ENCODE measurements at places on chromosomes 1 and 21.

DNA sequence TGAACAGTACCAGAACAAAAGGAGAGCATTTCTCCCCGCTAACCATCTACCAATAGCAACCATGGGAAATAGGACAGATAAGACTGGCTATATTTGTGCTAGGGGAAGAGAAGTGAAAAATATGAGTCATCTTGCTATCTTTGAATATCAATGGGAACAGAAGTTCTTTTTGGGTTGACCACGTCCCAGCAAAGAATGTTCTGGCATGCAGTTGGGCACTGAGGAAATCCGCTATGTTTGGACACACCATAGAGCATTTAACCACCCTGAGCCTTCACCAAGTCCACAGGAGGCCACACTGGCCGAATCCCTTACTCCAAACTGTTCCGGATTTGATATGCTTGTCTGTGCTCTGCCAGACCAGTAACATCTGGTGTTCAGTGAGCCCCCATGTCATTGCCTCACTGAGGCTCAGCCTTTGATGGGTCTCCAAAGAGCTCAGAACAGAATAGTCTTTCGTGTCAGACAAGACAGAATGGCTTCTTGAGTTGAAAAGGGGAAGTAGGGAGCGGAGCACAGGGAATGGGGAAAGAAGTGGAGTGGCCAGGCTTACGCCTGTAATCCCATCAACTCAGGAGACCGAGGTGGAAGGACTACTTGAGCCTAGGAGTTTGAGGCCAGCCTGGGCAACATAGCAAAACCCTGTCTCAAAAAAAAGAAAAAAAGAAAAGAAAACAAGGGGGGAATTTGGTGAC is 81.4 kb downstream of the SMYD2 start:
- DNase-seq, result no peak

DNA sequence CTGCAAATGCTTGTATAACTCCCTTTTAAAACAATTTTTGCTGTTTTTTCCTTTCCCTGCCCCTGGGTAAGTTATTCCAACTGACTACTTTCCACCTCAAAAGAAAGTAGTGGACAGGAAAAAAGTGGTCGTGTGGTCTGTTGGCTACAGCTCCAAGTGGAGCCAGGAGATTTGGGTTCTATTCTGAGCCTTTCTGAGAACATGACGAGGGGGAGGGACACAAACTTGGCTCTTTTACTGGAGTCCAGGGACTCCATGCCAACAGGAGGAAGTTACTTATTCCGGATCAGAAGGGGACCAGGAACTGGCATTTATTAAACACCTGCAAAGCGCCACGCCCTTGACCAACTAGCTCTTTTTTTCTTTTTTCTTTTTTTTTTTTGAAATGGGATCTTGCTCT is 79.0 kb upstream of the CAPZB start:
- DNase-seq, result no peak

GRCh38 chr21:37079211-37079824 is 6.3 kb downstream of the TTC3 start:
- no peak for DNase-seq

DNA sequence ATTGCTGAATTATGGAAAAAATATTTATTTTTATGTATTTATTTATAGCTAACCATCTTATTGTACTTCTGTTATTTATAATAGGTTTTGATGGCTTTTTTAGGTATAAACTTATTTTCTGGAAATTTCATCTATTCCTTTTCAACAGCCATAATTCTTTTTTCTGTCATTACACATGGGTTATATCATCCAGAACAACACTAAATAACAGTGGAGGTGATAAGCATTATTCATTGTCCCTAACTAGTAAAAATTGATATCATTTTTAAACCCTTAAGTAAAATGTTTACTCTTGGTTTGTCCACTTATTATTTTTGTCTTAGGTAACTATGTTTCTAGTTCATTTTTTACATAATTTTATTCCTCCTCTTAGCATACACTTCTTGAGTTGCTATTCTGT is 309.1 kb downstream of the USH2A start:
- no peak for DNase-seq

DNA sequence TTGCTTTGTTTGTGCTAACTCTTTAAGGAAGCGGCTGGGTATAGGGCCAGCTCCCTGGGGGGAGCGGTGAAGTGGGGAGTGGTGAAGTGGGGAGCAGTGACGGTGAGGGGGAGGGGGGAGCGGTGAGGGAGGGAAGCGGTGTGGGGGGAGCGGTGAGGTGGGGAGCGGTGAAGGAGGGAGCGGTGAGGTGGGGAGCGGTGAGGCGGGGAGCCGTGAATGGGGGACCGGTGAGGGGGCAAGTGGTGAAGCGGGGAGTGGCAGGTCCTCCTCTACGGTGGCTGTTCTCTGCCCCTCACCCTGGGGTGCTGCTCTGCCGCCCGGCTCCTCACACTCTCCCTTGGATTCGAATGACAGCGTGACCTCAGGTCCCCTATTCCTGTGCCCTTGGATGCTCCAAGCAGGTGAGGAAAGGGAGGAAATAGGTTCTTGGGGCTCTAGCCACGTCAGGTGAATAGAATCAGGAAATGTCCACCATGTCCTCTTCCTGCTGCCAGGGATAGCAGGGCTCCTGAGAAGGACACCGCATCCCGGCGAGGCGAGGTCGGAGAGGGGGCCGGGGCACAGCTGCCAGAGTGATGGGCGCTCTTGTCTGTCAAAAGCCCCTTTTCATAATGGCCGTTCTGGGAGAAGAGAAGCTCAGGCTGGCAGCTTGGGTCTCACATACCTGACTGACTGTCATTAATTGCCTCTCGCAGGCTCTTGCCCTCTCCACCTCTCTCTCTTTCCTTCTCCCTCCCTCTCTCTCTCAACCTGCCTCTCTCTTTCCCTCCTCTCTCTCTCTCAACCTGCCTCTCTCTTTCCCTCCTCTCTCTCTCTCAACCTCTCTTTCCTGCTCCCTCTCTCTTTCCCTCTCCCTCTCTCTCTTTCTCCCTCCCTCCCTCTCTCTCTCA is 134.2 kb downstream of the PGBD5 start:
- no peak for DNase-seq

- DNase-seq, result no peak
Observed at GRCh38 chr21:43321111-43321510, 105.8 kb downstream of the SIK1 start.

DNA sequence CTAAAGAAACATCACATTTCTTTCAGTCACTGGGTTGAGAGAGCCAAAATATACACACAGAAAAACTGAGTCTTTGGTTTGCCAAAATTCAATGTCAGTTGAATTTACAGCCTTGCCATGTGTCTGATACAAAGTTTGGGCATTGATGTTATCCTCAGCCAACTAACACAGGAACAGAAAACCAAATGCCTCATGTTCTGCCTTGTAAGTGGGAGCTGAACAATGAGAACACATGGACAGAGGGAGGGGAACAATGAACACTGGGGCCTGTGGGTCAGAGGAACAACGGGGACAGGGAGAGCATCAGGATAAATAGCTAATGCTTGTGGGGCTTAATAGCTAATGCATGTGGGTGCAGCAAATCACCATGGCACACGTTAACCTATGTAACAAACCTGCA is 39.6 kb upstream of the C21orf91 start:
- DNase-seq, result no peak

DNA sequence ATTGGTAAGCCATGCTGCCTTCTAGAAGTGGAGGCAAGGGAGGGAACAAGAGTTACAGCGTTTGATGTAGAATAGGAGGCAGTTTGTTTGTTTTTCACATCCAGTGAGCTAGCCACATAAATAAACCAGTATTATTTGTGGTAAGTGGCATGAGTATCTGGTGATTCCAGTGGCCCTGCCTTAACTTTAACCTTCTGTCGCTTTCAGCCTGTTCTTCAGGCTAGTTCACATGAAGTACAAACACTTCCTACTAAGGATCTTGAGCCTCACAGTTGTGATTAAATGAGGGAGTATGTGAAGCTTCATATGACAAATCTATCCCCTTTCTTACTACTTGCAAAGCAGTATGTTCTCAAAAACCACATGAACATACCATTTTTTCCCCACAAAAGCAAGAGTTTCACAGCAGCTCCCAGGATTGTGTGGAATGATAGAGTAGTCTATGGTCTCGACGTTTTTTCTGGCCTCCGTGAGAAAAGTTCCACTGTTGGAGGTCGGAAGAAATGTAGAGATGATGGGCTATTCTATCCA is 59.5 kb downstream of the PHACTR4 start:
- no peak for DNase-seq

- no peak for DNase-seq
Observed at GRCh38 chr1:179870870-179871269, 6.7 kb downstream of the TOR1AIP2 start.

DNA sequence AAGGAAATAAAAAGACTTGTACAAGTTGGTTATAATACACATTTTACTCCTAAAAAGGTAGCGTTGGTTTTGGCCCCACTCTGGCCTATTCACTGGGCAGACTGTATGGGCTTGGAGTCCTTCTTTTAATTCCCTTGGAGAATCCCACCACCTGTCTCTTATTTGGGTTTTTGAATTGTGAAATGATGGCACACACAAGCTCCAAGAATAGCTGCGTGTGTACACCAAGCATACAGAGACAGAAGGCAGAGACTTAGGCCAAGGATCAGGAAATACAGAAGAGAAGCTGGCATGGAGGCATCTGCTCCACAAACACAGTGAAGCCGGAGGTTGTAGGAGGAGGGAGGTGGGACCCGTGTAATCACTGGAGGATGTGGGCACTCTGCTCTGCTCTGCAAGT is 29.1 kb downstream of the DDR2 start:
- no peak for DNase-seq

- DNase-seq, result no peak
Observed at GRCh38 chr1:217889401-217889800, 258.3 kb downstream of the SPATA17 start.

DNA sequence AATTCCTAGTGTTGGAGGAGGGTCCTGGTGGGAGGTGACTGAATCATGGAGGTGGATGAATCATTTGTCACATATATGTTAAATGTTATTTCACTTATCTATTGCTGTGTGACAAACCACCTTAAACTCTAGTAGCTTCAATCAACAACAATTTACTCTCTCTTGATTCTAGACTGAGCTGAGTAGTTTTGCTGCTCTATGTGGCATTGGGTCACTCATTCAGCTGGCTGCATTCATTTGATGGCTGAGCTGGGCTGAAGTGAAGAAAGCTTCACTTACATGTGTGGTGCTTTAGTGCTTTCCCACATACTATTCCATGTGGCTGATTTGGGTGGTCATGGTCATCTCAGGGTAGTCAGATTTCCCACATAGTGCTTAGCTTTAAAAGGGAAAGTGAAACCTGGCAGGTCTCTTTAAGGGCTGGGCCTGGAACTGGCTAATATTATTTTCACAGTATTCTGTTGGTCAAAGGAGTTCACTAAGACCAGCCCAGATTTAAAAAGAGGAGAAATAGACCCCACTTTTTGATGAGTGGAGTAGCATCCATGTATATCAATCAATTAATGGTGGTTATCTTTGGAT is 10.5 kb downstream of the DNAH14 start:
- no peak for DNase-seq

DNA sequence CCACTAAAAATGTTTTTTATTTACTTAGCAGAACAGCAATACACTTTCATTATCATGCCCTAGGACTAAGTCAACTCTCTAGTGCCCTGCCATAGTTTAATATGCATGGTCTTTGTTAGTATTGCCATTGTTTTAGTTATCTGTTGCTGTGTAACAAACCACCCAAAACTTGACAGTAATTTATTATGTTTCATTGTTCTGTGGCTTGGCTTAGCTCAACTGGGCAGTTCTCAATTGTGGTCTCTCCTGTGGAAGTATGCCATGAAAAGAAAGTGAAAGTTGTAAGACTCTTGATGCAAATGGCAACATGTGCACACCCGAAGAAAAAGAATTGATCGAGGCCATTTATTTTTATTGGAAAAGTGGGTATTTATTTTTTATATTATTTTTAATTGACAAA is 206.3 kb upstream of the KCTD3 start:
- DNase-seq, result no peak

Measured in stimulated activated CD8-positive, alpha-beta memory T cell treated with anti-CD3 and anti-CD28 coated beads, Interleukin-7, amount 100 ng/mL, for 1 hour (primary cell).